NCI-H510A (cell line): ENCODE measurements at places on chromosomes 2 and 18.
A peak's percentile ranks its signal among the peaks of the same experiment; 100 is the strongest.

GRCh38 chr2:120881981-120882788, 146.5 kb downstream of the GLI2 start:
- DNase-seq: no peak

DNA sequence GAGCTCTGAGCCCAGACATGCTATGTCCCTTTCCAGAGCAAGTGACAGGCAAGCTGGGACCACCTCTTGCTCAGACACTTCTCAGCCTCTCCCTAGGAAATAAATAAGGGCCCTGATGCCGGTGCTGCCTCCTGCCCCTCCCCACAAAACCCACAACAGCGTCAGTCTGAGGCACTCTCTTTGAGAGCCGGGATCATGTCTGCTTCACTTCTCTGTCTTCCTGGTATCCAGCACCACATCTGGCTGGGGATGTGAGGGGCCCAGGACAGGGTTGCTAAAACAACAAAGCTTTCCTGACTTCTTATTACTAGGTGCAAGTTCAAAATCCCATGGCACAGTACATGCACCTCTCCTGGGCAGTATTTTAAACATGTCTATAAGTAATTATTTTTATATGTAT, 103.9 kb upstream of the GLI2 start:
- no peak for DNase-seq

- DNase-seq: no peak
These were observed 2.6 kb upstream of the BCL2 start for GRCh38 chr18:63322206-63322605.

DNA sequence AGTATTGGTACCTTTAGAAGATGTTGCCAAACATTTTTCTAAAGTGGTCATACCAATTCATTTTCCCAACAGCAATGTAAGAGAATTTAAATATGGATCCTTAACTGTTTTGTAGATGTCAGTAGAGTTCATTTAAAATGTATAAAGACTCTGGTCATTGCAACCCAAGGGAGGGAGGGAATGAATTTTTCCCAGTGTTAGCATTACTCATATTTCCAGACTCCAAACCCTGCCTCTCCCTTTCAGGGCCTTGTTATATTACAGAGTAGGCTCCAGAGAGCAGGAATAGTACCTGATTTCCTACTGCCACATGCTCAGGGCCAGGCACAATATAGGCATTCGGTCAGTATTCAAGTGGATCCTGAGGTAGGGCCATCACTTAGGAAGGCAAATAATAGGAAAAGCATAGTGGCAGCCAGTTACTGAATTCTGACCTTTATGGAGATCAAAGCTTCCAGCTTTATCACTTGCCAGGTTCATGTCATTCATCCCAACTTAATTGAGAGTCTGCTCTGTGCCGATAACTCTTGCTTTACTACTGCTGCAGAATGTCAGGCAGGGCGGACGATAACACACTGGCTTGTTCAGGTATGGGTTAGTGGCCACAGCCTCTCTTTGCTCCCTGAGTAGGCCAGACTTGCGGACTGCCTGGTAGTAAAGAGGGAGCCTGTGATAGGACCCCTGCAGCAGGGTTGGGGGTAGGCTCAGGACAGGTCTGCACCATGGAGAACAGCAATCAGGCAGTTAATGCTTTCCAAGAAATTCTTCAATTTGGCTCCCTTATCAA, 75.3 kb downstream of the OSBPL6 start:
- no peak for DNase-seq

GRCh38 chr18:48878471-48878870, 72.3 kb downstream of the SMAD7 start:
- no peak for DNase-seq

DNA sequence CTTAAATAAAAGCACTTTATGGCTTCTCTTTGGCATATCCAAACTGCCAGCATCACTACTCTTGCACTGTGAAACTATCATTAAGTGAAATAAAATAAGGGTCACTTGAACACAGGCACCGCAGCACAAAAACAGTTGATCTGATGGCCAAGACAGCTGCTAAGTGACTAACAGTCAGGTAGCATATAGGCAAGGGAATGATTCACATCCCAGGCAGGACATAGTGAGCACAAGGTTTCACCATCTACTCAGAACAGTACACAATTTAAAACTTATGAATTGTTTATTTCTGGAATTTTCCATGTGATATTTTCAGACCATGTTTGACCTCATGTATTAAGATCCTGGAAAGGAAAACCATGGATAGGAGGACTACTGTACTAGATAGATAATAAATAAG, 214.2 kb downstream of the MREG start:
- DNase-seq: no peak

- DNase-seq: no peak
These were observed 75.9 kb downstream of the GTF3C3 start for GRCh38 chr2:196723571-196723970.

- no peak for DNase-seq
These were observed 58.3 kb upstream of the PNPT1 start for GRCh38 chr2:55751966-55752365.

DNA sequence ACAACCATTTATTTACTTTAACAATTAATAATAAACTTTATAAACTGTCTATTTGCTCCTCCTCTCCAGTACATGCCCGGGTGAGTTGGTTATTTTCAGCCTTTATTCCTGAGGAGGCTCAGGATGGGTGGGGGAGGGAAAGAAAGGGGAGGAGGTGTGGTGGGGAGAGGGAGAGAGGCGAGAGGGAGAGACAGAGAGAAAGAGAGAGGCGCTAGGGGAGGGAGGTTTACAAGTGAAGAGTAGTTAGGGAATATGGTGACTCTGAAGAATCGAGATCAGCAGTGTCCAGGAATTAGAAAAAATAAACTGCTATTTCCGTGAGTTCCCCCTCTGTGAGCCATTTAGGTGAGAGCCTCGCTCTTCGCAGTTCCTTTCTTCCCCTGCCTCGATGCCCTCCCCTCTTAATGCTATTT, 138.9 kb downstream of the MEIS1 start:
- peak; percentile 22 for DNase-seq

- no peak for DNase-seq
These were observed 136.7 kb upstream of the CWC22 start for GRCh38 chr2:180143633-180144337.

- DNase-seq: peak; percentile 10
These were observed 14.1 kb downstream of the LAMA3 start for GRCh38 chr18:23703057-23703986.

GRCh38 chr2:63587814-63588384, 378 bp downstream of the WDPCP start:
- DNase-seq: no peak

DNA sequence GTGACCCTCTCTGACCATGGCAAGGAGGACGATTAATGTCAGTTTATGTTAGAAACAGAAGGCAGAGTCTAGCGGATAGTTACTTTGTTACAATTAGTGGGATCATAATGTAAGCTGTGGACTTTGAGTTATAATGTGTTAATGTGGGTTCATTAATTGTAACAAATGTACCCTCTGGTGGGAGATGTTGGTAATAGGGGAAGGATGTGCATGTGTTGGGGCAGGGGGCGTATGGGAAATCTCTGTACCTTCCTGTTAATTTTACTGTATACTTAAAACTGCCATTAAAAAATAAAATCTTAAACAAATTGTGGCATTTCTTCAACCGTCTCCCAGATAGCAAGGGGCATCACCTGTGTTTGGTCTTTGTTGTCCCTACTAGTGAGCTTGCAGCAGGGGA, 4.8 kb downstream of the UBE2F start:
- DNase-seq: no peak

DNA sequence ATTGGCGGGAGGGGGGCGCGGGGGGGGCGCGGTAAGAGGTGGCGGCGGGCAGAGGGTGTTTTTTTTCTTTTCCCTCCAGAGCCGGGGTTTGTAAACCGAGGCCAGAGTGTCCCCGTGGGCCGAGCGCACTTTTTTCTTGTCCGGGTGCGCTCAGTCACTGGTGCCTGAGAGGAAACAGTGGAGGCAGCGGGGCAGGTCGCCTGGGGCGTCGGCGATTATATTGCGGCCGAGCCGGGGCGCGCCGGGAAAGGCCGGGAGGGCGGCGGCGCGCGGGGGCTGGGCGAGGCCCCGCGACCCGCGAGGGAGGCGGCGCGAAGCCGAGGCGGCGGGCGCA, 275 bp downstream of the HOXD8 start:
- no peak for DNase-seq

DNA sequence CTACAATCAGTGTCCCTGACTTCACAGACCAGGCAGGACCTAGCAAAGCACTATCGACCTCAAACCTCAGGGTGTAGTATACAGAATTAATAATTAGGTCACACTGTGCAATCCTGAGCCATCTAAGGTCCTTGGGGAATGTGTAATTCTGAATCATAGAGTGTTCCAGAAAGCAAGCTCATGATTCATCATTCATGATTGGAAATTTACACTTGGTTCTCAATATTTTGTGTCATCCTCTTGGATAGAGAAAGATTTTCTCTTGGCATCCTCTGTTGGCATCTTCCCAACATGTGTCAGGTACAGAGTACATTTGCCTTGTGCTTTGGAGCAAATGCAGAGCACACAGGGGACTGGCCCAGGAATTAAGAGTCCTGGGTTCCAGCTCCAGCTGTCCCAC, 245.0 kb upstream of the NT5C1B start:
- DNase-seq: no peak

DNA sequence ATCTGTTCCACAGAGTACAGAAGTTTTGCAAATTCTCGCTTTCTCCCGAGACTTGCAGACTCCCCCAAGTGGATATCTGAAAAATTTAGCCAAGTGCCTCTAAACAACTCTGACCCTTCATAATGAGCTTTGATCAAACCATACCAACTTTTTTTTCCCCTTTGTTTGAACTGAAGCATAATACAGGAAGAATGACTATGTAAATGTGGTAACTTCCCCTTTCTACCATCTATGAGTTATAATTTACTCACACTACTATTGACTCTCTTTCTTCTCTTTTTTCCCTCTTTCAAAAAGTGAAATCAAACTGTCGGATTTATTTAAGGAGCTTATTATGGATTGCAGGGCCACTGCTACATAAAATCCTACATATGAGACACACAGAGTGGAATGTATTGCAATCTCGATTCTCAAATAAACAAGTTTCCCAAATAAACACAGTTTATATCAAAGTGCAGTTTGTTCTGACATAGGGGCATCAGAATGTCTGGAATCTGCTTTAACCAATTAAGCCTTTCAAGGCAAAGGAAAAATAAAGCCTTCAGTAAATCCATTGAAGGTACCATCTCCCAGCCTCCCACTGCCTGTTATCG, 1.4 kb upstream of the ZNF804A start:
- no peak for DNase-seq

- DNase-seq: no peak
These were observed 148.7 kb downstream of the RAPGEF4 start for GRCh38 chr2:172884336-172884735.

GRCh38 chr2:132721938-132722337, 51.9 kb upstream of the LYPD1 start:
- no peak for DNase-seq

GRCh38 chr2:134934641-134935040, 16.0 kb downstream of the CCNT2 start:
- DNase-seq: no peak

DNA sequence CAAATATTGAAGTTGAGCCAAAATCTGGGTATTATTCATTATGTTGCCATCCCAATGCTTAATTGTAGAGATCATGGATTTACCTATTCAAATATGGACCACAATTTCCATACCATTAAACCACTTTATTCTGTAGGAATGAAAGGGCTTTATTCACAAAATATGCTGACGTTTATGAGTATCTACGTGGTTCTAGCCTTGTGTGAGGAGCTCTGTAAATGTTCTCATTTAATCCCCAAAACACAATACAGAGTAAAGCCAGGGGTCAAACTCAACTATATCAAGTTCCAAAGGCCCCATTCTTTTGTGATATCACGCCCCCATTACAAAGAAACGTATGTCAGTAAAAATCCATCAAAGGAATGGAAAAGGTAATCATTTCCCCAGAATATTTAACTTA, 61.9 kb downstream of the ANTXR1 start:
- no peak for DNase-seq

GRCh38 chr2:236765478-236765877, 195.9 kb downstream of the ACKR3 start:
- DNase-seq: no peak

DNA sequence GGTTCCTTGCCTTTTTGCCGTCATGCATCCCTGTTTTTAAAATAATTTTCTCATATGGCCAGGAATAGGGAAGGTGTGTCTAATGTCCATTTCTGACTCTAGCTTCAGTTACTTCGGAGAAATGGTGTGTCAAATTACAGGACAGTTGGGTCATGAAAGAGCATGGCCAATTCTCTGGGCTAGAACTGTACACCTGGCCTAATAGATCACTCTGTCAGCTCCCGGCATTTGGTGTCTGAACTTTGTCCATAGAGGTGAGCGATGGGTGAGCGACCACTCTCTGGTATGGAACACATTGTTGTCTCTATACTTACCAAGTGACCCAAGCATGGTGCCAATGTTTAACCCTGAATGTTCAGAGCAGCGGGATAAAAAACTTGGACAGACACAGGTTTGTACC, 38.3 kb upstream of the ASB18 start:
- no peak for DNase-seq

DNA sequence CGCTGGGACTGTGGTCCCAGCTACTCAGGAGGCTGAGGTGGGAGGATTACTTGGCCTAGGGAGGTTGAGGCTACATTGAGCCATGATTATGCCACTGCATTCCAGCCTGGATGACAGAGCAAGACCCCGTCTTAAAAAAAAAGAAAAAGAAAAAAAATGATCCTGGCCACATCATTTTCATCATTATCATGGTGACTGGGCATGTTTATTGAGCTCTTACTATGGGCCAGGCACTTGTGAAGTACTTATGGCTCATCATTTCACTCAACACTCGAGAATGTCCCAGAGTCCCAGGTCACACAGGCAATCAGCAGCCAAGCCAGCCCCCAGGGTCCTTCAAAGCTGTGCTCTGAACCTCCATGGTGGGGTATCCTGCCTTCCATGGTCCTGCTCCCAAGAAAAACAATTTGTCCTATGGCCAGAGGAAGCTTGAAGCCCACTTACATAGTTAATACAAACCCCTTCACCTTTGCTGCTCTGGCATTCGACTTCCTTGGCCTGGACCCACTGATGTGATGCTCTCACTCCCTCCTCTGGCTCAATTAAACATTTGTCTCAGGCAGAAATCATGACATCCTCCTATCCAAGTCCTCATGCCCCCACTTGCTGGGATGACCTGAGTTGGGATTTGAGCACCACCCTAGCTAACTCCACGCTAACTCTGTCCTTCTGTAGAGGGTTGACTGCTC, 3.8 kb upstream of the CNNM4 start:
- no peak for DNase-seq

GRCh38 chr2:58641001-58641400, 399.9 kb upstream of the FANCL start:
- DNase-seq: no peak

DNA sequence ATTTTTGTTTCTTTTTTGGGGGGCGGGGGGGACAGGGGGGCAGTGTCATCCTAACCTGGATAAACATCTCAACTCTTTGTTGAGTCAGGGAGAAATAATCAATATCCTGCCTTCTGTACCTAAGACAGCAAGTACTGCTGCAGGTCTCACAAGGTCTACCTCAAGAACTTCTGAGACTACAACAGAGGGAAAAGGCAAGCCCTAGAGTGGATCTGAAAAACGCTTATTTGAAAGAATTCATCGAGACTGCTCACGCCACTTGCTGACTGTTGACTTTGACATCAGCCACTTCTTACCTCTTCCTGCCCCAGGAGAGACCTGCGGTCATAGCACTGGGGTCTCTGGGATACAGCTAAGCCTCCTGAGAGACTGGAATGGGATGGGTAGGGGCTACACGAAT, 8.4 kb downstream of the HDLBP start:
- DNase-seq: no peak

- DNase-seq: no peak
These were observed 11.1 kb upstream of the ALPG start for GRCh38 chr2:232395586-232395985.

- DNase-seq: no peak
These were observed 64.0 kb downstream of the MBP start for GRCh38 chr18:77068321-77069312.

GRCh38 chr2:161160226-161161073, at the start of gene TANK:
TANK (plus strand) TSS chr2:161160428; CDS start chr2:161179663, 19,235 bp downstream.
- peak; percentile 89 for DNase-seq
